ENCODE measurements at places on chromosomes 2 and 18.

- DNase-seq: no peak
Observed at GRCh38 chr2:174180165-174180724, 68.1 kb downstream of the OLA1 start.

DNA sequence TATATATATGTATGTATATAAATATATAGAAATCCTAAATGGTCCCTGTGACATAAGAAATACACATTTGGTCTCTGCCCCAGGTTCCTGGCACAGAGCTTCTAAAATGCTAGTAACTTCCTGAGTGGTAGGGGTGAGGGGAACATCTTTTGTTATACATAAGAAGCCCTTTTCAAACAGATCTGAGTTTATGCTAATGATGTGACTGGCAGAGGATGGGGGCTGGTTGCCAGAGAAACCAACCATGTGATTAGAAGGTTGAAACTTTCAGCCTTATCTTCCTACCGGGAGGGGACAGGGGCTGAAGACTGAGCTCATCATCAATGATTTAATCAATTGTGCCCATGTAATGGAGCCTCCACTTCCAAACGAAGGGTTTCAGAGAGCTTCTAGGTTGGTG lies 16.3 kb downstream of the MFSD2B start:
- DNase-seq: no peak

DNA sequence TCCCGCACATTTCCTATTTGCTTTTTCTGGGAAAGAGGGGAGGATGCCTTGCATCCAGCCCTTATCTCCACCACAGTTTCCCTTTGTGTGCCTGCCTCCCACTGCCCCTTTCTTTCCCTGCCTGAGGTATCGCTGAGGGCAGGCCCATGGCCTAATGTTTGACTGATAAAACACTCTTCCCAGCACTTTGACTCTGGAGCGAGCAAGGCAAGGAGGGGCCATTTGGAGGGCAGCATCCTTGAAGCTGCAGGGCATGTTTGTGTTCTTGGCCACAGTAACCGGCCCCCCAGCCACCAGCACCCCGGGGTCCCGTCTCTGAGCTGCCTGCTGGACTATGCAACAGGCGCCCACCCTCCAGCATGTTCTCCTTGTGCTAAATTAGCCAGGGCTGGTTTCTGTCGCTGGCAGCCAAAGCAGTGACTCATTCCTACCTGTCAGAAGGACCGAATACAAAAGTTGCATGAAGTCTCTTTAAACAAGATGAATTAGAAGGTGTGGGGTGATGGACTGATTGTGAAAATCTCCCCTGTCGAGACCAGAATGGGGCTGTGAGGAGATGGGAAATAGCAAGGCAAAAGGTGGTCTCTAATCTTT lies 50.7 kb downstream of the BCL2L11 start:
- no peak for DNase-seq

- no peak for DNase-seq
Observed at GRCh38 chr2:225112362-225113126, 70.3 kb upstream of the DOCK10 start.

DNA sequence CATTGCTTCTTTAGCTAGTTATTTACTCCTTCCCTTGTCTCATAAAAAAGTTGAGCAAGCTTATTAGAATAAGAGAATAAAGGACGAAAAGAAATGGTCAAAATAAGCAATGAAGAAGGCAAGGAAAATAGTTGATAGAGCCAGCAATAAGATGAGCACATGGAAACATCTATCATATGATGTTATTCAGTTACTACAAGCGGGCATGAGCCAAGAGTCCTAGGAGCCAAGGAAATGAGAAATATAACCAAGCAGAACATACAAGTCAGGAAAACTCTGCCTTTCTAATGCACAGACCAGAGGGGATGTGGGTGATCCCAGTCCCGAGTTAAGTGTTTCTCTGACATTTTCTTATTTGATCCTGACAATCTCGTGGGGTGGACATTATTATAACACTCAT lies 33.9 kb downstream of the INO80C start:
- no peak for DNase-seq

DNA sequence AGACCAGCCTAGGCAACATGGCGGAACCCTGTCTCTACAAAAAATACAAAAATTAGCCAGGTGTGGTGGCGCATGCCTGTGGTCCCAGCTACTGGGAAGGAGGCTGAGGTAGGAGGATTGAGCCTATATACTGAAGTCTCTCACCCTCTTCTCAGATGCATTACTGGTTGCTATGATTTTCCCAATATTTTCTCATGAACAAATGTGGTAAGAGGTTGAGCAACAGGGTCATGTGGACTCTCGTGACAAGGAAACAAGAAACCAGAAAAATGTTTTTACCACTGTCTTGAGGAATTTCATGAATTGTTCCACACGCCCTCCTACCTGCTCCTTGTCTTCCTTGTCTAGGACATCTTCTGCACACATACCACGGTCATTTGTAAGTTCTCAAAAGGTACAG lies 12.4 kb downstream of the LMAN2L start:
- no peak for DNase-seq

DNA sequence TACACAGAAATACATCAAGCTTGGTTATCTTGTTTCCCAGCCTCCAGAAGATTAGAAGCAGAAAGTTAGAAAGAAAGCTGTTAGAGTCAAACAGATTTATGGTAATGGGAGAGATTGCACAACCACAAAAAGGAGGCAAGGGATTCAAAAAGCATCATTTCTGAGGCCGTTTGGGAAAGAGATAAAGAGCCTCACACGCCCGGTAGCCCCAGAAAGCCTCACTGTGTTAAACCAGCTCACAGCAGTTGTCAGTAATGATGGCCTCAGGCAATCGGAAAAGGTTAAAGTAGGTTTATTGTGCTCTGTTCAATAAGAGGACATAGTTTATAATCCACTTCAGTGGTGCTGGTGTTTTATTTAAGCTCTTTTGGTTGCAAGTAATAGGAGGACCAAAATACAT lies 111.3 kb downstream of the DCC start:
- DNase-seq: no peak

- no peak for DNase-seq
Observed at GRCh38 chr18:73614812-73615211, 532.8 kb downstream of the FBXO15 start.

GRCh38 chr2:155442088-155442487 lies 743.6 kb downstream of the KCNJ3 start:
- DNase-seq: no peak

GRCh38 chr2:25650256-25650655 lies 23.1 kb downstream of the DTNB start:
- no peak for DNase-seq

DNA sequence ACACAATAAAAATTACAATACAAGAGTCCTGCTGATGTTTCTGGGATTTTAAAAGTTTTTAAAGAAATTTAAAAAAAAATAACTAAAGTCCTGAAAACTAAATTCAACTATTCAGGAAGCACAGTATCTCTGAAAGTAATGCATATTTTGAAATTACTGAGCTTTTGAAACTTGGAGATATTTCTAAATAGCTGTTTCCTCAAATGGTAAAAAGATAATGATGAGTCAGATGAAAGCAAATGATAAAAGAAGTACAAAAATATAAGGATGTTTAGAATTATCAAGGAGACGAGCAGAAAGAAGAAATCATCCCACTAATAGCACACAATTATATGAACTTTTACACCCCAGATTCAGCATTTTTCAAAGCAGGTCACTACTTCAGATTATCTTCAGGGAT lies 90.2 kb upstream of the SLC25A52 start:
- no peak for DNase-seq

- no peak for DNase-seq
Observed at GRCh38 chr2:157744571-157745076, 116.0 kb upstream of the ACVR1C start.

- DNase-seq: no peak
Observed at GRCh38 chr2:101773137-101773536, 75.6 kb downstream of the MAP4K4 start.

- no peak for DNase-seq
Observed at GRCh38 chr2:238080518-238080917, 19.6 kb upstream of the ESPNL start.

DNA sequence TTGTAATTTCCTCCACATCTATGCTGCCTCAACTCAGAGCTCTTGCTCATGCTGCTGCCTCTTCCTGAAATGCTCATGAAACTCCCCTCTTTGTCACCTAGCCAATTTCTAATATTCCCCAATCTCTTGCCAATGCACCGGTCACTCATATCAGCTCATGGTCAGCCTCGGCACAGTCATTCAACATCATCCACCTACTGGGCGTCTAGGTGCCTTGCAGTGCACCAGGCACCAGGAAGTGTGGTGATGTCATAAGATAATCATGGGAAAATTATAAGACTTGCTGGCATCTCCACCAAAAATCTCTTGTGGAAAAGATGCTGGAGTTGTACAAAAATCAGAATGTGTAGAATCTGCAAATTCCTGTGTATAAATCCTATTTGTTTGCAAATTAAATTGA lies 52.6 kb upstream of the RAB27B start:
- no peak for DNase-seq

DNA sequence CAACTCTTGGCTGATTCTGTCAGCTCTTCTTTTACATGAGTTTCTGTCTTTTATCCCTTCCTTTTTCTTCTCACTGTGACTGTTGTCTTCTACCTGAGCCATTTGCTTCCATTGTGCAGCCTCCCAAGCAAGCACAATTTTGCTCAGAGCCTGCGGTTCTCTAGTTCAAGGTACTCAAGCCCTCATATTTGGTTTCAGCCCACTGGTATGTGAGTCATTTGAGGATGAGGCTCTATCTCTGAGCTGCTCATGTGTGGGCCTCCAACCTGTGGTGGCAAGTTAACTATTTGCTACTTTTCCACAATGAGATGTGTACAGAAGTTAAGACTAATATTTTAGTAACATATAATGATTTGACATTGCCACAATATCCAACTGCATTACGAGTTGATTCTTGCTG lies 183.0 kb downstream of the PHLPP1 start:
- no peak for DNase-seq

- DNase-seq: no peak
Observed at GRCh38 chr18:76488190-76488589, 6.9 kb downstream of the ZNF516 start.

GRCh38 chr2:217969588-217969987 lies 33.2 kb downstream of the TNS1 start:
- no peak for DNase-seq

- DNase-seq: no peak
Observed at GRCh38 chr2:62747169-62747568, 41.7 kb downstream of the EHBP1 start.

DNA sequence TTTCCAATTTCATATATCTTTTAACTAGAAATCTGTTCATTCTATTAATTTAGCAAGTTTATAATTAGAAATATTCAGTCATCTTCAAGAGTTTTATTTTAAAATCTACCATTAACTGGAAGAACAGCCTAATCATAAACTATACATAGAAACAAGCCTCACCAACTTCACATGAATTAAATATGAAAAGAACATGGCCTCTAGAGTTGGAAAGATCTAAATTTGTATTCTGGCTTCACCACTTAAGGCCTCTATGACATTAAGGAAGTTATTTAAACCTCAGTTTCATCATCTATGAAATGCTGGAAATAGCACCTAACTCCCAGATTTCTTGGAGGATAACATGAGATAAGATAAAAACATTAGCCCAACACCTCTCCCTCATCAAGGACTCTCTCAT lies 51.4 kb upstream of the SCN7A start:
- DNase-seq: no peak

GRCh38 chr2:20657522-20658235 lies 6.8 kb upstream of the HS1BP3 start:
- DNase-seq: no peak

DNA sequence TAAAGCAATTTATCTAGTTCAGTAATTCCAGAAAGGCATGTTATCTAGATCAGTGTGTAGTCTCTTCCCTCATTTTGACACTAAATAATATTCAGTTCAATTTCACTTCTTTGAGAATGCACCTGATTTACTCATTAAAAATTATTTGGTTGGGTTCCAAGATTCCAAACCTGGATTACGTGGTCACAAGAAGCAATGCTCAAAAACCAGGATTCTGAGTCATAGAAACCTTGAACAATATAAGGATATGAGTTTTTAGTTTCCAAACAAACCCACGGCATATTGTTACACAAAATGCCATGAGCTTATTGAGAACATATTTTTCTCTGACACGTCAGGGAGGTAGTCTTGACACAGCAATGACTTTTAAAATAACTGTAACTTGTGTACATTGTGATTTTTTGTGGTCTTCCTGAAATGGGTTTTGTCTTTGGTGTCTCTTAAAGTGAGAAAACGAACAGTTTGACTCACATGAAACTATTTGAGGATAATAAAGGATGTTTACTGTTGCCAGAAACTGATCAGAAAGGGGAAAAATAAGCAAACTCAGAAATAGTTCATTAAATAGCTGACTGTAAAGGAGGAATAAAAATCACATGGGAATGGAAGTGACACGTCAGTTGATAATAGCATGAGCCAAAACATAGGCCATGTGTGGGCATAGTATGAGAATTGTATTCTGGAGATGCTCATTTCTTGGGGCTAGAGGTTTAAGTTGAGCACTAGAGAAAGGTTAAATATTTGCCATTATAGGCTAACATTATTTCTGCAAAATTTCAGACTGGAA lies 617.7 kb upstream of the CDH2 start:
- no peak for DNase-seq

- peak; percentile 92 for DNase-seq
Observed at GRCh38 chr2:237864940-237865622, 5.7 kb downstream of the RAMP1 start.

All from 8988T (cell line).